ENCODE measurements at places on chromosomes 12 and 14.

DNA sequence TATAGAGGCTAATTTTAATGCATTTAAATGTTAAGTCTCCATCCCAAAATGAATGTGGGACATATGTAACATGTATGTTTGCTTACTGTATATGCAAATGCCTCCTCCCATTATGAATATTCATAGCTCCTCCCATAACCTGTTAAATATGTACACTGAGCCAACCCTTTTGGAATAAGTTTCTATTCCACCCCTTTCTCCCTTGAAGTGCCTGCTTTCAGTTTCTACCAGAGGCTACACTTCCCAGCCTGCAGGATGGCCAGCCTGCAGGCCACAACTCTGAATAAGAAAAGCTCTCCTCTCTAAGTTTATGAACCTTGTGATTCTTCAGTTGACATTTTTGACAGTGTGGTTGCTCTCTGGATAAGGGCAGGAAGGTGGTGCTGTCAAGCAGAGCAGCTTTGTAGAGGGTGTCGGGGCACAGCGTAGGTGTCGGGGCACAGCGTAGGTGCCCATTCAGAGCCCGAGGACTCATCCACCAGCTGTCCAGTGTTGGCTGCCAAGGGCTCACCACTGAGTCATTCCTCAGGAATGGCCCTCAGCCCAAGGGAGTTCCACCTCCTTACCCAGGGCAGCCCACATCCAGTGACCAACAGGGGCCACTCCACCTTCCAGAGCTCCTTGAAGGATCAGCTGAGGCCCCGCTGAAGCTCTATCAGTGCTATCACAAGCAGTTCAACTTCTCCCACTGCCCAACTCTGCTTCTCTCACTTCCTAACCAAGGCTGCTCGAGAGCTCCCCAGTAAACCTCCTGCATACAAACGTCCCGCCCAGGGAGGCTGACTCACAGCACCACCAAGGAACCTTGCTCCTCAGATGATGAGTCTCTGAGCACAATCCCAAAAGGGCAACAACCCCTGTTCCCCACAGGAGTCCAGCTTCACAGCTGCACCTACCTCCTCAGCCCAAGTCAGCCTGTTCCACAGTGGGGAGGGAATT is 31.4 kb downstream of the VWF start:
- DNase-seq = no peak

DNA sequence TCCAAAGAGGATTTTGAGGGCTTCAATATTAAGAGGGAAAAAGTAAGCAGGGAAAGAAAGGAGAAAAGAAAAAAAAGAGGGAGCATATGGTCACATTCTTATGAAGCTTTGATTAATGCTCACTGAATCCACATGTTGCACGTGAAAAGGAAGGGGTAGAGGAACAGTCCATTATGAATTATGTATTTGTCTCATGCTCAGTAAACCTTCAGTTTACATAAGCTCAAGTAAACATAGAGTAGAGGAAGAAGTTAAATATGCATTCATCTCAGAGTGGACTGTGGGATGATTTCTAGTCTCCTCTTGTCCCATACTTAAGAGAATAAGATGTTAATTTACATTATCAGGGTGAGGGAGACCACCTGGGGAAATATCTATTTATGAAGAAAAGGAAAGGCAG is 334.5 kb downstream of the IPO8 start:
- DNase-seq = no peak

GRCh38 chr12:47849261-47849660 is 29.6 kb upstream of the HDAC7 start:
- no peak for DNase-seq

GRCh38 chr12:128571906-128572810 is 251.6 kb downstream of the SLC15A4 start:
- DNase-seq = no peak

DNA sequence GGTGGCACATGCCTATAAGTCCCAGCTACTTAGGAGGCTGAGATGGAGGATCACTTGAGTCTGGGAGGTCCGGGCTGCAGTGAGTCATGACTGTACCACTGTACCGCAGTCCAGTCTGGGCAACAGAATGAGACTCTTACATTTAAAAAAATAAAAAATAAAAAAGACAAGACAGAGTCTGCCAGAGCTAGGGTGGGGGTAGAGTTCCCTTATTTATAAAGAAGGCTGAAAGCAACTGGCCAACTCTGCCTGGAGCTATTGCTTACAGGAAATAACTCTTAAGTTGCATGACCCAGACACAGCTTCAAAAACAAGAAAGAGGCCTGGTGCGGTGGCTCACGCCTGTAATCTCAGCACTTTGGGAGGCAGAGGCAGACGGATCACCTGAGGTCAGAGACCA is 31.5 kb downstream of the NUMB start:
- no peak for DNase-seq

- DNase-seq = no peak
Measured at GRCh38 chr14:94043756-94044475, 17.8 kb downstream of the OTUB2 start.

GRCh38 chr12:51240971-51241370 is 2.3 kb downstream of the DAZAP2 start:
- no peak for DNase-seq

- no peak for DNase-seq
Measured at GRCh38 chr14:100988956-100989355, 85.4 kb upstream of the RTL1 start.

DNA sequence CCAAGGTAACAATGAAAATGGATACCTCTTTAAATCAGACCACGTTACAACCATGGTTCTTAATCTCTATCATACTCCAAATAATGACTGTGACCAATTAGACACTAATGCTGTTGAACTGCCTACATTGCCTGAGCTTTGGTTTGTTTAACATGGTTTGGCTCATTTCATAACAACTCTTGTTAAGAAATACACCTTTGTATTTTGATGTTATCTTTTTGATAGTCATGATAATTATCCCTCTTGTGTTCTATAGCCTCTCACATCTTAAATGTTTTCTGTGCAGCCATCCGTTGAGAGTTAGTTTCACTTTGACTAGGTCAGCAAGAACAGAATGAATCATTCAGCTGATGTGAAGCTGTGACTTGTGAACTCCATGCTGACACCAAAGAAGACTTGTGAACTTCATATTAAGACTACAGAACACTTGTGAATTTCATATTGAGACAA is 75.5 kb upstream of the RERGL start:
- DNase-seq = no peak

DNA sequence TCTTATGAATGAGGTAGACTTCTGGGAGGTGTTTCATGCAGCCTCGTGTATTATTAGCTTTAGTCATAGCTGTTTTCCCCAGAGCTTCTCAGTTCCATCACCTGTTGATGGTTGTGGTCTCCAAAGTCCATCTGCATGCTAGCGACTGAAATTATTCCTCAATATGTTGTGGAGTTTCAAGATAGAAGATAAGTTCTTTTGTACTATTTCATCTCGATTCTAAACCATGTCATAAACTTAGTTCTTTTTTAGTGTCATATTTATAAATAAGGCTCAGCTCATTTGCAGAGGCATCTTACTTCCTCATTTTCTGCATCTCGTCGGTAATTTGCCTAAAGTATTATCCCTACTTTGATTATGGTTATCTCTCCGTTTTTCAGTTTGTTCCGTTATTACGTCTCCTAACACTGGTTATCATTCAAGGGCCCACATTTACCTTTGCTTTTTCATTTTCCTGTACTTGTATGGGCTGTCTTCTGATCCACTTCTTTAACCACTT is 119.1 kb downstream of the ITPR2 start:
- DNase-seq = no peak

DNA sequence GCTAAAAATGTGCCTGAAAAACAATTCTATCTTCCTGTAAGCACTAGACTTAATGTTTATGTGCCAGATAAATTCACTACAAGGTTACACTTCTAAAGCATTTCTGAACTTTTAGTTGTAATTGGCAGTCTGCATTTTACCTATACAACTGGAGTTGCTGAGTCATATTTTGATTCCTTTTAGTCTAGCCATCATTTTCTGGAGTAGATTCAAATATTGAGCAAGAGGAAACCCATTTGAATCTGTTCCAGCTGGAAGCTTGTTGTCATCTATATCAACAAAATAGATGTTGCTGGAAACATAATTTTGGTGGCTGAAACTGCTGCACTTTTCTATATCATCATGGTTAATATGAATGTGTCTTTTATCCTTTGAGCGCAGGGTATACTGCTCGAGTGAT is 122.2 kb upstream of the CCDC175 start:
- DNase-seq = no peak

DNA sequence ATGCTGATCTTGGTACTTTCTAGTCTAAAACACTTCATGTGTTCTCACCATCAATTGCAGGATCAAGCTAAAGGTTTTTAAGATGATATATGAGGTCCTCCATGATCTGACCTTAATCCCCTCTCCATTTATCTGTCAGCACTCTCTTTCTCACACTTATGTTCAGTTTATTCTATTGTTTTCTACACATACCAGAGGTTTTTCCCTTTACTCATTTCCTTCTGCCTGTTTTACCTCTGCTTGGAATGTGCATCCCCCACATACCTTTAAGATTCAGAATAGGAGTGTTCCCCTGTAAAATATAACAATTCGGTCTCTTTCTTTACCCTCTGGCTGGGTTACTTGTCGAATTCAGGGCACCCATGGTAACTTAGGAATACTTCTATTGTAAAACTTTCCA is 219.1 kb upstream of the PKP2 start:
- DNase-seq = no peak

- DNase-seq = no peak
Measured at GRCh38 chr12:124474709-124475108, 92.7 kb downstream of the NCOR2 start.

DNA sequence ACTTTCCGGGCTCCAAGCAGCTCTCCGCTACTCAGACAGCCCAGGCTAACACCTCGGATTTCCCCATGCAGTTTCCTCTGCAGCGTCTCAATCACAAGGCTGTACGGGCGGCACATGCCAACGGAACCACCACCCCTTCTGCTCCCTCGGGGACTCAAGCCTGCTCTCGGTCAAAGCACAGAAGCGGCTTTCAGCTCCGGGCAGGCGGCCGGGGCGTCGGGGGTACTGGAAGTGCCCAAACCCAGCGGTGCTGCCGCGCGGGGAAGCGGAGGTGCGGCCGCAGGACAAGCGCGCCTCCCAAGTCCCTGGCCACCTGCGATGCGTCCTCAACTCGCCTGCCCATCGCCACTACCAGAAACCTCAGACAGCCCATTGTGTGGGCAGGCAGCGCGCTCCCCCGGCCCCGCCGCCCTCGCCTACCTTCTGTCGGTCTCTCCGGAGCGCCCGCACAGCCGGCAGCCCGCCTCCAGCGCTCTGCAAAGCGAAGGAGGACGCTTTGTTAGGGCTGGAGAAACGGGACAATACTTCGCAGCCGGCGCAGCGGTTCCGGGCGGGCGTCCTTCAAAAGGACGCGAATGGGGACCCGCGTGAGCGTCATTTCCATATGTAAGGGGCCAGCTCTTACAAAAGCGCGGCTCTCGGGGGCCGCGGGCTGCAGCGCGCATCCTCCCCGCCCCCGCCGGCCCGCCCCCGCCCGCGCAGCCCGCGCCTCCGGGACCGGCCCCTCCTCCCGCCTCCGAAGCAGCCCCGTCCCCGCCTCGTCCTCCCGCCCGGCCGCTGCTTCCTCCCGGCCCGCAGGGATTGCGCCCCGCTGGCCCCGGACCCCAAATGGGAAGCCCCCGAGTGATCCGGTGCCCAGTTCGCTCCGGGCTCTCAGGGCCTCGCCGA is 674 bp downstream of the NIN start:
- peak; percentile 41 for DNase-seq

DNA sequence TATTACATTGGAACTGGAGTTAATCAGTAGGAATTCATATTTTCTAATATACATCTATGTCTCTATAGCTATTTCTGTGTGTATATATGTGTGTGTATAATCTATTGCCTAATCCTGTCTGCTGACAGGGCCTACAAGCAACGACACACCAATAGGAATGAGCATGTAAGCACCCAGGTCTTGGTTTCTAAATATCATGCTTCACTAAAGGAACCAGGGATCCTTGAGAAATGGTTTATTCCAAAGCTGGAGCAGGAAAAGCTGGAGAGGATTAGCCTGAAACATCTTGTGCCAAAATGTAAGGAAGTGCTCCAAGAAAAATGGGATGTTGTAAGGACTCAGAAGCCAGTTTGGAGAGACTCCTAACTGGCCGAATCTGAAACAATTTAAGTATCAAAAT is 29.3 kb upstream of the LGALS3 start:
- no peak for DNase-seq

DNA sequence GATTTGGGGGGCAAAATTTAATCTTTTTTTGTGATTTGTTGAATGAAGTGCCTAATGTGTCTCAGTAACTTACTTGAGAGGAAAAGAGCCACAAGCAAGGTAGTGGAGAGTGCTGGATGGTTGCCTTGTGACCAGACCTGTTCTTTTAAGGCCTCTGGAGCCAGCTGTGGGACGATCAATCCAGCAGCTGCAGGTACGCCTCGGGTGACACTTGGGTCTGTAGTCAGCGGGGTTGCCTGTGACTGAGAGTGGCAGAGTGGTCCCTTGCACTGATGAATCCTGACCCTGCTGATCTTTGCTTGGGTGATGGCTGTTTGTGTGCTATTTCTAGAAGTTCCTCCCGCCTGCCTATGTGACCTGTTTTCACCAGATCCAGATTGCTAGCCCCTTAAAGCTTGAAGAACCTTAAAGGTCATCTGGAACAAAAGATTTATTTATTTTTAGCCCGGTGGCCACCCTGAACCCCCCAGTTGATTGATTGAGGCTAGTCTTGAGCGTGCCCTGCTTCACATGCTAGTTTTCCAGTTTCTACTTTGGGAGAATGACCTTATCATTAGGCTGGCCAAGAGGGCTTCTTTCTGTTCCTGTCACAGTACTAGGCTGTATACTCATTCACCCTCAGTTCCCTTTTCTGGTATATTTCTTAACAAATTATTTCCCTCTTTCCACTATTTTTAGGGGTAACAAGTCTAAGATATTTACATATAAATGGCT is 23.2 kb downstream of the PRKCH start:
- DNase-seq = no peak

DNA sequence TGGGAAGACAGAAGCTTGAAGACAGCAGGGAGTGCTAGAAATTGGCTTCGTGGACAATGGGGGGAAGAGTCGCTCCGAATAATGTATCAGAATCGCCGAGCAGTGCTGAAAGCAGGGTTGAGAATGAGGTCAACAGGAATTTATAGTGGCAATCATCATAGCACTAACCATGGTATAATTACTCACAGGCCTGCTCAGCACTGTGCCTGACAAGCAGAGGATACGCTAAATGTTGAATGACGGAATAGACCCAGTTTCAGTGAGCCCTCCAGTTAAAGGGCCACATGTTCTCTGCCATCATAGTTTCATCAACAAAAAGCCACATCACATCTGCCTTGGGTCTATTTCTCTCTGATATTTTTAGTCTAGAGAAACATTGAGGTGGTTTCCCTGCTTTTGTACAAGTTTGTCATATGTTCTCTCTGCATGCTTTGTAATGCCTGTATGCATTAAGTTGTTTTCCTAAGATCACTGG is 130.3 kb upstream of the EGLN3 start:
- DNase-seq = no peak

DNA sequence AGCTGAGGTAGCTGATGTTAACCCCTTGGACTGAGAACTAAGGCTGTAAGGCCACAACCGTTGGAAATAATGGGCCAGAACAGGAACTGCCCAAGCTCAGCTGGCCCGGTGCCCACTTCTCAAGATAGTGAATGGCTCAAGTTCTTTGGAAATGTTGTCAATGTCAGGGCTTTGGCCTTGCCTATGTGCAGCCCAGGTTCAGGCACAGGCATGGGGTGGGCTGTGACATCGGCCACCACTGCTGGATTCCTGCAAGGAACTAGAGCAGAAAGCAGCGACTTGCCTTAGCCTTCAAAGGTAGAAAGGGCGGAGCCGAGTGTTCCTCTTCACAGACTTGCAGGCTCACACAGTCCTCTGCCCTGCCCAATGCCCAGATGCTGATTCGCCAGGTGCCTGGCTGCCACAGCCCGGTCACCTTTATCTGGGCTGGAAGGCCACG is 291.2 kb downstream of the ZFP36L1 start:
- no peak for DNase-seq

Measured in GM12892 (cell line).